ENCODE measurements at places on chromosomes 7 and 10.

GRCh38 chr10:98235846-98236245 is 32.1 kb downstream of the LOXL4 start:
- no peak for DNase-seq

DNA sequence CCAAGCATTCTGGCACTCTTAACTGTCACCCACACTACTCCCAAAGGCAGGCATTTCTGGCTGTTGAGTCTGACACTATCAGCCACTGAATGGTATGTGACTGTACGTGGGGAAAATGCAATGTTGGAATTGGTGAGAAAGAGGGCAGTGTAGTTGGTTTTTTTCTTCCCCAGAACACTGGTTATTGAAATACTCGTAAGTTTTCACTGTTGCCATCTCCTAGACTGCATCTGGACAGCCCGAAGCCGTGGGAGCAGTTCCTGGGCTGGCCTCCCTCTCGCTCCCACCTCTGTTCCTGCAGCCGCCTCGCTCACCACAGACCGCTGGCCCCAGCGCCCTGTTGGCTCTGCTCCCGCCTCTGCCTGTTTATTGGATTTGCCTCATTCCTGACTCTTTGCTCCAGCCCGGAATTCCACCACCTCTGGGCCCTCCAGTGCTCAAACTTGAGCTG is 5.7 kb downstream of the PLCE1 start:
- no peak for DNase-seq

GRCh38 chr7:152759949-152760853 is 649 bp downstream of the ACTR3B start:
- no peak for DNase-seq

DNA sequence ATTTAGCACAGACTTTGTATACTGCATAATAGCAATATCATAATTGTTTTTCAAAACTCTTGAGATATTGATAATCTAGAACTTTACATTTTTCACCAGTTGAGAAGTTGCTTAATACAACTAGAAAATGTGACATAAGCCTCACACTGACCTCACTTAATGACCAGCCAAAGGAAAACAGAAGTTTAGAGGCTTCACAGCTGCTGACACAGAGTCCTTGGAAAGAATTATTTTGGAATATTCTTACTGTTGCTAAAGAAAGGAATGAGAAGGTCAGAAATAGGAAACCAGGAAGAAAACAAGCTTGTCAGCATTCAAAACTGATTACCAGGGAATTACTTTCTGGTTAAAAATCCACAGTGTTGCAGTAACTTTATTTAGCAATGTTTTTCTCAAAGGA is 35.5 kb upstream of the WASL start:
- no peak for DNase-seq

DNA sequence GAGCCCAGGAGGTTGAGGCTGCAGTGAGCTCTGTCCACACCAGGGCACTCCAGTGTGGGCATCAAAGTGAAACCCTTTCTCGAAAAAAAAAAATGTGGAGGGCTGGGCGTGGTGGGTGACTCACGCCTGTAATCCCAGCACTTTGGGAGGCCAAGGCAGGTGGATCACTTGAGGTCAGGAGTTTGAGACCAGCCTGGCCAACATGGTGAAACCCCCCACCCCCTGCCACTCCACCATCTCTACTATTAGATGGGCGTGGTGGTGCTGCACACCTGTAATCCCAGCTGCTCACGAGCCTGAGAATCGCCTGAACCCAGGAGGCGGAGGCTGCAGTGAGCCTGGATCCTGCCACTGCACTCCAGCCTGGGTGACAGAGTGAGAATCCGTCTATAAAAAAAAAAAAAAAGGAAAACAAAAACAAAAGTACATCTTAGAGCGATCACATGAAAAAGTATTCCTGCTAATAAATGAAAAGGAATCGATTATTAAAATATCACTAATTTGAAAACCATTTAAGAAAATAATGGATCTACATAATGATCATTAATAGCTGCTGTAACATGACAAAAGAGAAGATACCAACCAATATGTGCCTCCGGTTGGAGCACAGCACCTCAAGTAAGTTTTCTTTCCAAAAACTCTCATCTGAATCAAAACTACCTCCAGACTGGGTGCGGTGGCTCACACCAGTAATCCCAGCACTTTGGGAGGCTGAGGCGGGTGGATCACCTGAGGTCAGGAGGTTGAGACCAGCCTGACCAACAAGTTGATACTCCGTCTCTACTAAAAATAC is 4.9 kb downstream of the HNRNPF start:
- no peak for DNase-seq

DNA sequence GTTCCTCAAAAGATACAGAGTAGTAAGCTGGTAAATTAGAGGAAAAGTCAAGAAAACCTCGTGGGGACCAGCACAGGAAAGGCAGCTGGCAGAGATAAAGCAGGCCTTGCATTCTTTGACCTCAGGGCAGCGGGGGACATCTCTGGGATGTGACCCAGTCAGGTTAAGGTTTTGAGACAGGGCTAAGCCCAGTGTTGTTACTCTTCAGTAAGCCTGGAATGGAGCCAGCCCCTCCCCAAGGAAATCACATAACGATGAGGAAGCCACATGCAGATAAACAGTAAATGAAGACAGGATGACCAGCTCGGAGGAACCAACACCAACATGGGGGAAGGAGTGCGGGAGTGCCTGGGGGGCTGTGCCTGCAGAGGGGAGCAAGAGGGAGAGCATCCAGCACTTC is 99.6 kb downstream of the JAZF1 start:
- no peak for DNase-seq

- DNase-seq: no peak
Measured at GRCh38 chr7:69903410-69903809, 305.1 kb downstream of the AUTS2 start.

GRCh38 chr7:94440451-94441039 is 45.9 kb downstream of the COL1A2 start:
- DNase-seq: no peak
